ENCODE measurements at places on chromosomes 7 and 10.

- DNase-seq, result no peak
Observed at GRCh38 chr7:15584575-15584974, 22.8 kb upstream of the AGMO start.

DNA sequence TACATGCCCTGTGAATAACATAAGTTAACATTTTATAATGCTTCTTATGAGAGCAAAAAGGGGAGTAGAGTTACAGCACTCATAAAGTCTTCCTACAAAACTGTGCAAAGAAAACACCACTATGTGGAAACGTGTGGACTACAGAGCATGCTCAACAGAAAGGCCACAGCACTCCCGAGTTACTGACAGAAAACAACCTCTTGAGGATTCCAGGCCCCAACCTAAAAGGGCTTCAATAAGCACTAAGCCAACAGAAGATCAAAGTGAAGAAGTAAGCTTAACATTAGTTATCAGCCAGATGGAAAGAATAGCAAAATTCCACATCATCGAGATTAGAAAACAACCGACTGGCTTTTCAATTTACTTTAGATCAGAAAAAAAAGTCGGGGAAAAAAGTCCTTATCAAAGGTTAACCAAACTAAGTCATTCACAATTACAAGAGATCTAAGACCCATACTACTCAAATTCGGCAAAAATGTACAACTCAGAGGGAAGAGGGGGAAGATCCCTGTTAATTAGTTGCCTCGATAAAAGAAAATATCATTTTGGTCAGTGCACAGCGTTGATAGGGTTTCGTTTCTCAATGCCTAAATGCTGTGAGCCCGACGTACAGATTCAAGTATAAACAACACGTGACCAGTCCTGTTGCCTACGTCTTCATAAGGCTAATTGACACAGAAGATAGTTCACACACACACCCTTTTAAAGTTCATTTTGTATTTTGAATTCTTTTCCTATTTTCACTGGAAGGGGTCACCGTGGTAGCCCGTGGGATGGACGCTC lies 1.4 kb downstream of the KBTBD2 start:
- DNase-seq, result peak; percentile 61

- DNase-seq, result no peak
Observed at GRCh38 chr7:36084485-36085091, 68.5 kb upstream of the EEPD1 start.

DNA sequence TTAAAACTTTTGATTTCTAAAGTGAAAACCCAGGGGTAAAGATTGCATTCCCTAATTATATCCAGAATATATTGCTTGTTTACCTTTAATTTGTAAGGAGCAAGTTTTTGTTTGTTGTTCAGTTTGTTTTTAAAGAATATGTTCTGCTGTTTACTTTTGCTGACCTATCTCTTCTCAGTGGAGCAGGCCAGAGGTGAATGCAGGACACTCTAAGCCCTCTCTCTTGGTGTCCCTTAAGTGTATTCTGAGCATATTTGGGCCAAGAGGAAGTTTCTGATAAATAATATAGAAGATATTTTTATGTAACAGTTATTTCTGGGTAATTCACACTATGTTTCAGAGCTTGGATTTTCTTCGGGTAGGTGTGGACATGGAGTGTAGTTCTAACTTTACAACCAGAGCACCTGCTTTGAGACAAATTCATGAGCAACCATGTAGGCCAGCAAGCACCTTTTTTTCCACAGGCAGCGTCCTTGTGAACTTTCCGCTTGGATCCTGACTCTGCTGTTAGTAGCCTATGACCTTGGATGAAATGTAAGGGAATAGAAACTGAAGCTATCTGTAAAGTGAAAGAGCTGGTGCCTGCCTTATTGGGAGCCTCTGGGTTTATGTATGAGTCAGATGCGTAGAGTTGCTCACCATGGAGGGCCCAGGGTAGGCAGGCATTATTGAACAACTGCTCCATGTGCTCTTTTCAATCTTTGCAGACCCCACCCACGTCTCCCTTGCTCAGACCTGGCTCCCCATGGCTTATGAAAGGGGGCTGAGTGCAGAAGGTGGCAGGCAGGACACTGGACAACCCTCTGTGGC lies 16.1 kb downstream of the OGDH start:
- DNase-seq, result no peak

- no peak for DNase-seq
Observed at GRCh38 chr10:3935933-3936359, 150.9 kb upstream of the KLF6 start.

DNA sequence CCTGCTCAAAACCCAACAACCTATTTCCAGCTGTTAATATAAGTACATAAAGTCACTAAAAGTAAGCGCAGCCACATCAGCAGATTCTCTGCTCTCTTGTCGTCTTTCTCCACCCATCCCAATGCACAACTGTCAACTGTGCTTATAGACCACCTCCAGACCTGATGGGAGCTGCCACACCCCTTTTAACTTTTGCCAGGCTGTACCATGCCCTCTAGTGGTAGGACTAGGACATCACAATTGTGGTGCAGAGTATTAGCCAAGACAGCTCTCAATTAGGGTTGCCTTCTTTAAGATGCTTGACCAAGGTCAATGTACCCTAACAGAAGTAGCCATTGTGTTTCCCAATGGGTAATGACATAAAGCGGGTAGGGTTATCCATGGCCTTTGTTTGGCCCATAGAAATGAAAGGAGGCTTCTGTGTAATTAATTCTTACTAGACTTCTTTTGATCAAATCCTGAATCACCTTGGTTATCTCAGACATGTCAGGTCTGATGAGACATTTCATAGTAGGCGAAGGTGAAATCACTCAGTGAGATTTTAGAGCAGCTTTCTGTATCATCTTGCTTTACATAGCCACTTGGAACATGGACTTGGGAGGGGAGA lies 68.1 kb downstream of the SCRN1 start:
- DNase-seq, result peak; percentile 57

DNA sequence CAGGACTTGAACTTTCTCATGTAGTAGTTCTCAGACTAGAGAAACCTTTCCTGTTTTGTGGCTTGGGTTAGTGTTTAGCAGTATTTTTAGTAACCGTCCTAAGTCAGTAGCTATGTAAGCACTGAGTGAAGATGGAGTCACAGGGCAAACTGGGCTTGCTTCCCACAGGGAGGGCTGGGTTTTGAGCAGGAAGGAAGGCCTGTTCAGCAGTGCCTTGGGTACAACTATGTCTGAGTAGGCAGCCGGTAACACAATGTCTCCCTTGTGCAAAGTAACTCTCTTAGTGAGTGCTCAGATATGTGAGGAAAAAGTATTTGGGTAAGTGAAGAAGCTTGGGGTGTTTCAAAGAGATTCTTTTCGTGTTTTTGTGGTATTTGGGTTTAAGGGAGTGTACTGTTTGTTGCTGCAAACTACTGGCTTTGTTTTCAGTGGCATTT lies 96.4 kb downstream of the CCSER2 start:
- peak; percentile 76 for DNase-seq

GRCh38 chr7:958221-959200 lies 4.0 kb upstream of the ADAP1 start:
- no peak for DNase-seq

DNA sequence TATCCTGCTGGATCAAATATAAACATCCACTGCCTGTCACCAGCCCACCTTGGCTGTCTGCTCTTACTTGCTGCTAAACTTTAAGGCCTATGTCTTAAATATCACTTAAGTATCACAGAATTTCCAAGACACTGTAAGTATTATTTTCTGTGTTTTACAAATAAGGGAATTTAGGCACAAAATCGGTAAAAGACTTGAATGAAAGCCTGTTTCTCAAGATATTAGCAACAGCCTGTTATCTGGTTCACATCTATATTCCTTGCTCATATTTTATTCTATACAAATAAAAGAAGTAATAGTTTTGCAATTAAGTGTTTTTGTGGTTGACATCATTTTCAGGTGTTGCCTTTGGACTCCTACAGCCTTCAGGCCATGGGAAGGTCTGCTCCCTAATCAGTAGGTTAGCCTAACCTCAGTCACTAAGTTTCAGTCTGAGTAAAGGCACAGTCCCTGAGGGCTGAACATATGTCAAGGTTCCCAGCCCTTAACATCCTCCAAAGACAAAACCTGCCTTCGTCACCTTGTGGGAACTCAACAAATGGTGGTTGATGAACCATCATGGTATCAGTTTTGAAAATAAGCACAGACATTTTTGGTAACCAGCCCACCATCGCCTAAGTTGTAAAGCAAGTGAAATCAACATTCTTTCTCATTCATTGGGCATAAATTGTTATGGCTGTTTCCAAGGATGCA lies 127.1 kb downstream of the CREB5 start:
- DNase-seq, result no peak

DNA sequence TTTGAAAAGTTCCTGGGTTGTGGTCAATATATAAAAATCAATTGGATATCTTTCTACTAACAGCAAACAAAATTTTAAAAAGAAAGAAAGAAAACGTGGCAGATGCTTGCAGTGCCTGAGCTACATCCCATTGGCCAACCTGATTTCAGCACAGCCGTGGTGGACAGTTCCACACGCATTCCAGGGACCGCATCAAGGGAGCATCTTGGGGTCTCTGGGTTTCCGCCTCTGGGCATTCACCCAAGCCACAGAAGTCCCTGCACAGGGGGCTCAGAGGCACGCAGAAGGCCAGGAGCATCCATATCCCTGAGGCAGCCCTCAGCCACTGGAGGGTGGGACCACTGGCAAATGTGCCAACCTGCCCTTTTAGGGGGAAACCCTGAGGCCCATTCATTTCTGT lies 254.5 kb upstream of the RNF32 start:
- DNase-seq, result peak; percentile 11

DNA sequence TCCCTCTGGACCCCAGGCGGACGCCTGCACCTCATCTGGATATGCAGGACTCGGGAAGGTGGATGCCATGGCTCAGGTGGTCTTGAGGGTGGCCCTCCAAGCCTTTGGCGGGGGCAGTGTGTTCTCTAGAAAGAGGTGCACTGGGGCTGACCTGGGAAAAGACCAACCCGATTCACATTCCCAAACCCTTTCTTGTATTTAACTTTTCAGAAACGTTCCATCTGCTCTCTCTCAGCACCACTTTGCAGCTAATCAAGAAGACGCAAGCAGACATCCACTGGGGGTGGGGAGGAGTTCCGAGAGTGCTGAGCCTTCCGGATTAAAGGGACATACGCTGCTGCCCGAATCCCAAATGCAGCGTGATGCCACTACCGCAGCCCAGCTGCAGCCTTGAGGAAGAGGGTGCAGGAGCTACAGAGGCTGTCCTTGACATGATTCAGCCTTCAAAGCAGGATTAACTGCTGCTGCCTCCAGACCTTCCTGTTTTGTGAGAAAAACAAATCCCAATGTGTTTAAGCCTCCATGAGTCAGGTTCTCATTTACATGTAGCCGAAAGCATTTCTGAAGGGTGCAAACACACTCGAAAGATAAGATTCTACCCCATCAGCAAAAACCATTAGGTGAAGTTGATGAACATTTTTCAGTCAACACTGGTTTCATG lies 39.9 kb downstream of the RBM17 start:
- DNase-seq, result no peak

- peak; percentile 46 for DNase-seq
Observed at GRCh38 chr10:72785409-72785808, 93.5 kb downstream of the MCU start.

DNA sequence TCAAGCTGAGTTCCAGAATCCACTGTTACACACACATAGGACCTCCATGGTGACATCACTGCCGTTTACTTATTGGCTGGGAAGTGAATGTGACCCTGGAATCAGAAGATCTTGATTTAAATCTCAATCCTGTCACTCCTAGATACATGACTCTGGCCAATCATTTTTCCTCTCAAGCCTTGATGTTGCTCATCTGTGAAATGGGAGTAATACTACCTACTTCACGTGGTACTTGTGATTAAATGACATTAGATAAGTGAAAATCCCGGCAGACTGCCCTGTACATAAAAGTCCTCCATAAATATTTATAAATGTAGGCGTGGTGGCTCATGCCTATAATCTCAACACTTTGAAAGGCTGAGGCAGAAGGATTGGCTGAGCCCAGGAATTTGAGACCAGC lies 88.0 kb upstream of the SVIL start:
- DNase-seq, result no peak

GRCh38 chr7:109246330-109247077 lies 676.8 kb downstream of the DNAJB9 start:
- no peak for DNase-seq

- DNase-seq, result no peak
Observed at GRCh38 chr10:58734116-58734515, 221.4 kb downstream of the BICC1 start.

DNA sequence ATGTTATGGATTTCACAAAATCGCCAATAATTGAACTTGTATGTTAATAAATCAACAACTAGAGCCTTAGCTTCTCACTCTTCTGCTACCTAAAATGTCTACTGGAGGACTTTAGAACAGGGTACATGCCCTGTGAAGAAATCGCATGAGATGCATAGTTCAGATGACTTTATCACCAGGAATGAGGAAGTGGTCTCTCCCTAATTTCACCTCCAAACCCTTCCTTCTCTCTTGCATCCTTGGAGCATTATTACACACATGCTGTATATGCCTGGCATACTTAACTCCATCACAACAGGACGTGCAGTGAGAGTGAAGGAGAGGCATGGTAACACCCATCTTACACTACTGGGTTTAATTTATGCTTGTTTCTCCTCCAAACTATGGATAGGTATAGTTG lies 27.8 kb downstream of the RHEB start:
- DNase-seq, result no peak

DNA sequence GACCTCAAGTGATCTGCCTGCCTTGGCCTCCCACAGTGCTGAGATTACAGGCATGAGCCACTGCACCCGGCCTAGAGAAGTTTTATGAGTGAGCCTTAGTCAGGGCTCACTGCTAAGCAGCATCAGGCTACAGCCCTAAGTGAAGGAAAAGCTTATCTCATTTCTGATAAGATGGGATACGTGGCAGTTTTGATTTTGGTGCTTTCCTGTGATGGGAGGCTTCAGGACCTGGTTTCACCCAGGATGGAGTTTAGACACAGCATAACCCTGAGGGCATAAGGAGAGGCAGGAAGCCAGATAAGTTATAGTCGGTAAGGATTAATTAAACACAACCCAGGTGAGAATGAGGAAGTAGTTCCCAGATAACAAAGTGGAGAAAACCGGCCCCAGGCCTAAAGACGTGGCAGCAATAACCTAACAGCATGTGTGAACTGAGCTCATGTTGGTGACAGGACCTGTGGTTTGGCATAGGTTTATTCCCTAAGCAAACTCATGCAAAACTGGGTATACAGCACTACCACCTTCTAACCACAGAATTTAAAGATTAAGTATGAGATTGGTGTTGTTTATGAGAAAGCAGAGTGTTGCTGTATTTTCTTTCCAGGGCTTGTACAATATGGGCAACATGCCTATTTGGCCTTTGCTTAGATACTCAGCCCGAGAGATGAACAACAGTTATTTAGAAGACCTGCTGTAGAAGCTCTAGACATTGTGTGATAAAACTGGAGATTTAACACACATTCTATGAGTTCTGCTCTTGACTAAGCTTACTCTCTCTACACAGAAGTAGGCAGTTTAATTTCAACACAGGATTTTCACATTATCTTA lies 119.4 kb downstream of the COL28A1 start:
- no peak for DNase-seq

GRCh38 chr7:28551331-28551730 lies 139.0 kb downstream of the CREB5 start:
- DNase-seq, result no peak

GRCh38 chr10:112288486-112288885 lies 5.3 kb downstream of the TECTB start:
- DNase-seq, result no peak

GRCh38 chr7:98105942-98106544 lies 619 bp upstream of the LMTK2 start:
- no peak for DNase-seq
